Stimulated activated CD4-positive, alpha-beta T cell treated with anti-CD3 and anti-CD28 coated beads, TNF-alpha, amount 100 ng/mL, for 1 hour (primary cell): ENCODE measurements at places on chromosomes 3 and 15.

DNA sequence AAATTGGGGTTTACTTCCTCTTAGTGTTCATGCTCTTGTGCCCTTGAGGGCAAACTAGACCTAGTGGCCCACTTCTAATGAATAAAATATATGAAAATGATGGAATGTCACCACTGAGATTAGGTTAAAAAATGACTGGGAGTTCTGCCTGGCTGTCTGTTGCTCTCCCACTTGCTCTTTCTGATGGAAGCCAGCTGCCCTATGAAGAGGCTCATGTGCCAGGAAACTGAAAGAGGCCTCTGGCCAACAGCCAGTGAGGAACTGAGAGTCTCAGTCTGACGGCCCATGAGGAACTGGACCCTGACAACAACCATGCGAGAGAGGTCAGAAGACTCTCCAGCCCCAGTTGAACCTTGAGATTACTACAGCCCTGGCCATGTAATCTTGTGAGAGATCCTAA is 107.1 kb upstream of the FHIT start:
- no peak for DNase-seq

DNA sequence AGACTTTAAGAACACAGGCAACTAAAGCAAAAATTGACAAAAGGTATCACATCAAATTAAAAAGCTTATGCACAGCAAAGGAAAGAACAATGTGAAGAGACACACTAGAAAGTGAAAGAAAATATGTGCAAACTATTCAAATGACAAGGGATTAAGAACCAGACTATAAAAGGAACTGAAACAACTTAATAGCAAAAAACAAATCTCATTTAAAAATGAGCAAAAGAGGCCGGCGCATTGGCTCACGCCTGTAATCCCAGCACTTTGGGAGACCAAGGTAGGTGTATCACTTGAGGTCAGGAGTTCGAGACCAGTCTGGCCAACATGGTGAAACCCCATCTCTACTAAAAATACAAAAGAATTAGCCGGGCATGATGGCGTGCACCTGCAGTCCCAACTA is 14.4 kb downstream of the NGLY1 start:
- DNase-seq, result no peak

DNA sequence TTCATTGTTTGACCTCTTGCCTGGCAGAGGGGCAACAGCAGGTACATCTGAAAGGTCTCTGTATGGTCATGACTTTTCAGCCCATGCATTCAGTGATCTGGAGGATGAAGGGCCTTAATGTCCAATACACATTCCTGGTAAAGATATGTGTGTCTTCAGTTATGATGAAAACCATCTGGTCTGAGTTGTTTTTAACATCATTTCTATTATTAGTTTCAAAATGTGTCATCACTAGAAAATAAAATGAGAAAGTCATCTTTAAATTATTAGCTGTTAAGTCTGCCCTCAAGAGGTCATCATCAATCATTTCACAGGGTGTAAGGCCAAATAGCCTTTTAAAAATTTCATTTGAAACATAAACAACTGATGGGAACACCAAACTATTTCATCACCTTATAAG is 92.1 kb upstream of the PLSCR4 start:
- DNase-seq, result no peak

GRCh38 chr3:38151667-38152265 is 13.3 kb downstream of the MYD88 start:
- no peak for DNase-seq

DNA sequence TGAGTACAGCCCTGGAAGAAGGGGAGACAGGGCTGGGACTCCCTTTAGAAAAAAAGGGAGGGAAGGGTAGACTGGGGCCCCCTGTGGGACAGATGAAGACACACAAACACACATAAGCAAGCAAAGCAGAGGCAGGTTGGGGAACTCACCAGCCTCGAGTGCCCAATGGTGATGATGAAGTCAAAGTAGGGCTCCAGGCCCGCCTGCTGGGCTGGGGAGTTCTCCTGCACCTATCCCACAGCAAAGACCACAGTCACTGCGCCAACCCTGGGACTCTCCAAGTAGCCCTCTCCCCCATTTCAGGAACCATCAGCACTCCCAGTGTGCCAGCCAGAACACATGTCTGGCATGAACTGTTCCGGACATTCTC is 4.1 kb downstream of the GORASP1 start:
- DNase-seq, result no peak

- no peak for DNase-seq
Measured at GRCh38 chr15:27563765-27564370, 535.2 kb downstream of the OCA2 start.

- no peak for DNase-seq
Measured at GRCh38 chr3:23480329-23480714, 277.2 kb downstream of the UBE2E2 start.

- no peak for DNase-seq
Measured at GRCh38 chr15:98541519-98541918, 106.8 kb upstream of the IGF1R start.

DNA sequence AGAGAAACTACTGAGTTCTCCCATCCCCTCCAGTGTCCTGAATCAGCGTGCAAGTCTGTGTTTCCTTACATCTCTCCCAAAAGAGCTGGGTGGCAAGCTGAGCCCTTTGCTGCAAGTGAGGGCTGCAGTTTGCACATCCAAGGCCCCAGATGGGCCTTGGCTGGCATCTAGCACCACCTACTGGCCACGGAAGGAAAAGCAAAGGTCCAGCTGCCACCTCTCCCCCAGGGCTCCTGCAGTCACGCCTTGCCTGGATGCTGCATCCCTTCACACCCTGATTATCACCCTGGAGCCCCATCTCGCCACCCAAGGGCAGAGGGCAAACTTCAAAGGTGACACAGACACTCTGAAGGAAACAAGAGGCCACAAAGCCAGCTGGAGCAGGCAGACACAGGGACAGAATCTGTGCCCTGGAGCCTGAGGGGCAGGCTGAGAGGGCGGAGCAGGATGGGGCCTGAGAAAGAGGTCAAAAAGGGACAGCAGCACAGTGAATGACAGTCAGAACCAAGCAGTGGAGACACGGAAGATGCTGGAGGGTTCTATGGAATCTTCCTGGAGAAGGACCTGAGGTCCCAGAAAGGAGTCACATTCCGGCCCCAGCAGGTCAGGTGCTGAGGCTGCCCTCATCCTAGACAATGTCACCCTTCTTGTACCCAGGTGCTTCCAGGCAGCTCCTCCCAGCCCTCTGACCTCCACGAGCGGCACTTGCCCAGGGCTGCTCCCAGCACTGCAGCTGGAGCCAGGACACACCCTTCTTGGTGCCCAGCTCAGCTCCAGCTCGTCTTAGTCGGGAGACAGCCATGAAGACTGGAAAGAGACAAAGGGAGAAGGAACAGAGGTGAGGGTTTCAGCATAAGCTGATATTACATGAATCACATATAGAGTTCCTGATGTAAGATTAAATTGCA is 18.3 kb upstream of the NTRK3 start:
- DNase-seq, result no peak

DNA sequence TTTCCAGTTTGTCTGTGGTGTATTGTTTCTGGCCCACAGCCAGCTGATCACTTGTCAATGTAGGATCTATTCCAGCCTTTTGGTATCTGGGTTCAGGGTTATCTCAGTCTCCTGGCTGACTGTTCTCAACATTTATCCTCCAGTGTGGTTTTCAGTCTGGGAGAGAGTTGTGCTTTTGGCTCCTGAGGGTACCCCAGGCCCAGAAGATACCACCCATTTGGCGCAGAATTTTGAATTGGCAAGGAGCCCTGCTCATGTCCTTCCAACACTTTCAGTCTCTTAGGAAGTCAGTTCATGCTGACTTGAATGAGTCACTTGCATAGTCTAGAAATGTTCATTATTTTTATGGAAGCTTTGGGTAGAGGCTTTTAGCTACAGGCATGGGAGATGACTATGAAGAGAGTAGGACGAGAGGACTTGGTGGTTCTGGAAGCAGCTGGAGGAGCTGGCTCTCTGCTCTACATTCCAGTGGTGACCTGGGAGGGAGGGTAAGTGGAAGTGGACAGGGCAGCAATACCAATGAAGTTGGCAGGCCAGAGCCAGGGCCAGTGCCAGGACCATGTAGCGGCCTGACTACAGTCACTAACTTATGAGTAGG is 7.2 kb downstream of the POLR2H start:
- no peak for DNase-seq

DNA sequence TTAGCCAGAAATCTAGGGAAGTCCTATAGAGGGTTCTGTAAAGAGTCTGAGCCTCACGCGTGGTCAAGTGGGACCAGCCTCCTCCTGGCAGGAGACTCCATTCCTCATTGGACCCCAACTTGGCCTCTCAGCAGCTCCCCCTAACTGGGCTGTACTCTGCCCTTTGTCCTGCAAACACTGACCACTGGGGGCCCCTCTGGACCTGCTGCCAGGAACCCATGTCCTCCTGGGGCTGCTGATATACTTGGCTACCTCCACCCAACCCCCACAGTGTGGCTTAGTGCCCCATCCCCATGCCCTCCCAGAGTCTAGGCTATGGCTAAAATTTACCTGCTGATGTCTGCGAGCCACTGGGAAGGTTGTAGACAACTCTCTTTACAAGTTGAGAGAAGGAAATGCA is 62.7 kb downstream of the UBP1 start:
- DNase-seq, result no peak

- DNase-seq, result no peak
Measured at GRCh38 chr3:101155825-101156224, 162.6 kb upstream of the ABI3BP start.

DNA sequence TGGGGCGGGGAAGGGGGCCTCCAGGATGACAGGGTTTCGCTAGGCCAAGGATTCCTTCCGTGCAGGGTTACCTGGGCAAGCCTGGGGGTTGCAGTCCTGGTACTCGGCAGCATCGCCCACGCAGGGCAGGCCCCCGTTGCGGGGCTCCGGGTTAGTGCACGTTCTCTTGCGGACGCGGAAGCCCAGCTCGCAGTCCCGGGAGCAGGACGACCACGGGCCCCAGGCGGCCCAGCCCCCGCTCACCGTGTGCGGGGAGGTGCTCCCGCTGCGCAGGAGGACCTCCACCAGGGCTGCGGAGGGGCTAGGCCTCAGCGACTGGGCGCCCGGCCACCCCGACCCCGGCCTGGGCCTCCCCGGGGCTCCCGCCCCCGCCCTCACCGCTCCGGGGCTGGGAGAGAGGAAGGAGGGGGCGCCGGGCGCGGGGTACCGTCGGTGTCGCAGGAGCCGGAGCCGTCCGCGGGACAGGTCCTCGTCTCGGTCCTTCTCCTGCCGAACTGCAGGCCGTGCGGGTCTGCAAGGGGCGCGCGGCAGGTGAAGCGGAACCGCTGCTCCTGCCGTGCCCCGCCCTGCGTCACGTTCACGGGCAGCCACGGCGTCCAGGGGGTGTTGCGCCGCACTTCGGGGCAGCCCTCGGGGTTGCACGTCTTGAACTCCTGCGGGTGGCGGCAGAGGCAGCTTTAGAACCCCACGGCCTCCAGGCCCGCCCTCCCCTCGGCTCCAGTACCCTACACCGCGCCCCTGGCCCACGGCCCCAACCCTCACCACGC is 114.6 kb downstream of the SEMA5B start:
- no peak for DNase-seq

DNA sequence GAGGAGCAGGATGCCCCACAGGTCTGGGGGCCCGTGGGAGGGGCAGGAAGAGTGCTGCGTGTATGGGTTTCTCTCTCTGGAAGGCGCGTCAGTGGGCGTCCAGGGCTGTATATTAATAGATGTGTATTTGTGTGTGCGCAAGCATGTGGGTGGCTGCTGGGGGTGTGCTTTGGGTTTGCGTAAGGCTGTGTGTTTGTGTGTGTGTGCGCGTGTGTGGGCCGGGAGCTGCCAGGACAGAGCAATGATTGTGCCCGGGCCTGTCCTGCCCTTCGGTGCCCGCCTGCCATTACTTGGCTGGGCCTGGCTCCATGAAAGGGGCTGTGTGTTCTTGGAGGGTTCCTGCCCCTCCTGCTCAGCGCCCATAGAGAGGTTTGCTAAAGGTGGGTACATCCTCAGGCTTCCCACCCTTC is 16.3 kb downstream of the CSPG4 start:
- DNase-seq, result no peak

- DNase-seq, result no peak
Measured at GRCh38 chr3:149650828-149651227, 7.0 kb downstream of the WWTR1 start.

GRCh38 chr15:39642011-39642640 is 61.2 kb downstream of the THBS1 start:
- DNase-seq, result no peak

- no peak for DNase-seq
Measured at GRCh38 chr15:92425578-92426225, 32.0 kb downstream of the ST8SIA2 start.

DNA sequence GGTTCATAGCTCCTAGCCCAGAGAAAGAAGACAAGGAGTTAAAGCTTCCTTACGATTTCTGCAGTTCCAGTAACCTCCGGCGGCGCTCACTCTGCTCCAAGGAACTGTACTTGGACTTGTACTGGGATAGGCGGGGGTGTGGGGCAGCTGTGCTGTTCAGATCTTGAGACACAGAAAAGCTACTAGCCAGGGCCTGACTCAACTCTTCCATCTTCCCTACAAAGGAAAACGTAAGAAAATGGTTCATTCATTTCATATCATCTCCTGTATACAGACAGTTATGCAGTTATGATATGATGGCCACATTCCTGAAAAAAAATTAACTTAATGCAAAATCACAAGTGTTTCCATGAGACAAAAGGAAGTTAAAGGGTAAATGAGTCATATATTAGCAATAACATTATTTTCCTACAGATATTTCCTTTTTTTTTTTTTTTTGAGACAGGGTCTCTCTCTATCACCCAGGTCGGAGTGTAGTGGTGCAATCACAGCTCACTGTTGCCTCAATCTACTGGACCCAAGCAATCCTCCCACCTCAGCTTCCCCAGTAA is 4.6 kb downstream of the SNUPN start:
- no peak for DNase-seq

DNA sequence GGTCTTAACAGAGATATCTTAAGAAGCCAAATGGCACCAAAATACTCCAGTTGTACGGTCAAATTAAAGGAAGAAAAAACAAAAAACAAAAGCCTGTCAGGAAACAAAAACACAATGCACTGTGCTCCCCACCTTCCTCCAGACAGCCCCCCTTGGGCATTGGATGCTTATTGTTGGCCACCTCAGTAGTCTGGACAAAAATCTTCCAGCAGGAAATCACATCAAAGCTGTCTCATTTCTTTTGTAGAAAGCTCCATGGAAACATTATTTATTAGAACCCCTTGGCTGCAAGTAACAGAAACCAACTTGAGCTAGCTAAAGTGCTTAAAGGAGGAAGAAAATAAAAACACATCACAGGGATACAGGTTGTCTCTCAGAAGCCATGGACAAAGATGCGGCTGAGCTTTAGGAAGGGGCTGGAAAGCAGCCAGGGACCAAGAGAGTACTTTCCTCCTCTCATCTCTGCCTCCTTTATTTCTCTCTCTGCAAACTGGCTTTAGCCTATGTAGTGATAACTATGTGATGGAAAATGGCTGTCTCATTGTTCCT is 651.5 kb upstream of the ADAMTS9 start:
- no peak for DNase-seq

GRCh38 chr3:182148360-182148759 is 436.6 kb downstream of the SOX2 start:
- no peak for DNase-seq

DNA sequence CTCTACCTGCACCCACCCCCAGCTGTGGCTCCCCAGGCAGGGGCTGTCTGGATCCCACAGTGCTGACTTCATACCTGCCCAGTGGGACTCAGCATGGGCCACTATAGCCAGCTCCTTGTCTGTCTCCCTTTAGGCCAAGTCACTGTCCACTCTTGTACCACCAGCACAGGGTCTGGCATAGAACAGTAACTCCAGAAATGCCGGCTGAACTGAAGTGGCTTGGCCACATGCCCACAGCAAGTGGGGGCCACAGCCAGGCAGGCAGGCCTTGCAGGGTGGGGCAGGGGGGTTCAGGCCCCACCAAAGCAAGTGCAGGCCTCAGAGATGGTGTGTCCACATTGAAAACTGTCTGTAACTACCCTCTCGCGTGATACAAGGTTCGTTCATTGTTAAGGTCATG is 252.6 kb upstream of the LYSMD4 start:
- no peak for DNase-seq
